ENCODE measurements at places on chromosomes 2 and 18. TPM values are rescaled to one million over a fixed set of nuclear protein-coding genes. Genes with fewer than 3 reads are reported as not detected.

Gene CPLX4
- not detected for total RNA-seq

Gene STK36
- total RNA-seq = 6.0 TPM

Gene TET3
- total RNA-seq = 1.9 TPM

Gene CYS1
- 4.8 TPM for total RNA-seq

- DNase-seq = peak; percentile 80
Observed at GRCh38 chr2:218398437-218399390, 954 bp upstream of the CTDSP1 start.

DNA sequence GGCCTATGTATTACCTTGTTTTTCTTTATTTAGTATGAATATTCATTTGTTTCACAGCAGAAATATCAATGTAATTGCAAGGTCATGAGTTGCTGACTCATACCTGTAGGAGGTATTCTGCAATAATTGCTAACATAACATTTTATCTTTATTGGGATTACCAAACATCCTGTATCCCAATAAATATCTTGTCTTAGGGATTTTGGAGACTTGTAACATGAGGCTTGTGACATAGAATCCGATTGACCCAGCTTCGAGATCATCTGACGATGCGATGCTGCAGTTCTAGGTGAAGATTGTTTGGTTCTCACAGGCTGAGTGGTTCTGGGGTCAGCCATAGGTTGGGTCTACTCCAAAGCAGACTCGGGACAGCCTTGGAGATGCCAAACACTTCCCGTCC is 133.4 kb upstream of the RND3 start:
- DNase-seq = no peak

GRCh38 chr2:230984393-230985220 is 11.3 kb upstream of the SPATA3 start:
- no peak for DNase-seq

GRCh38 chr2:129880309-129880708 is 99.2 kb upstream of the RAB6C start:
- peak; percentile 47 for DNase-seq

DNA sequence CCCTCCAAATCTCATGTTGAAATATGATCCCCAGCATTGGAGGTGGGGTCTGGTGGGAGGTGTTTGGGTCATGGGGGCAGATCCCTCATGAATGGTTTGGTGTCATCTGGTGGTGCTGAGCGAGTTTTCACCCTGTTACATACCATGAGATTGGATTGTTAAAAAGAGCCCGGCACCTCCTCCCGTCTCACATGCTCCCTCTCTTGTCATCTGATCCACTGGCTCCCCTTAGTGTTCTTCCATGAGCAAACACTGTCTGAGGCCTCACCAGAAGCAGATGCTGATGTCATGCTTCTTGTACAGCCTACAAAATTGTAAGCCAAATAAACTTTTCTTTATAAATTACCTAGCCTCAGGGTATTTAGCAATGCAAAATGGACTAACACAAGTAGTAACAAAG is 405.0 kb upstream of the SLC39A10 start:
- no peak for DNase-seq

- DNase-seq = peak; percentile 32
Observed at GRCh38 chr18:75100832-75101630, 107.9 kb downstream of the PTGR3 start.

- DNase-seq = no peak
Observed at GRCh38 chr2:175168564-175168945, 552 bp upstream of the ATF2 start.

Data from right atrium auricular region (tissue), 2 donors.